ENCODE measurements at places on chromosomes 12 and 14.

DNA sequence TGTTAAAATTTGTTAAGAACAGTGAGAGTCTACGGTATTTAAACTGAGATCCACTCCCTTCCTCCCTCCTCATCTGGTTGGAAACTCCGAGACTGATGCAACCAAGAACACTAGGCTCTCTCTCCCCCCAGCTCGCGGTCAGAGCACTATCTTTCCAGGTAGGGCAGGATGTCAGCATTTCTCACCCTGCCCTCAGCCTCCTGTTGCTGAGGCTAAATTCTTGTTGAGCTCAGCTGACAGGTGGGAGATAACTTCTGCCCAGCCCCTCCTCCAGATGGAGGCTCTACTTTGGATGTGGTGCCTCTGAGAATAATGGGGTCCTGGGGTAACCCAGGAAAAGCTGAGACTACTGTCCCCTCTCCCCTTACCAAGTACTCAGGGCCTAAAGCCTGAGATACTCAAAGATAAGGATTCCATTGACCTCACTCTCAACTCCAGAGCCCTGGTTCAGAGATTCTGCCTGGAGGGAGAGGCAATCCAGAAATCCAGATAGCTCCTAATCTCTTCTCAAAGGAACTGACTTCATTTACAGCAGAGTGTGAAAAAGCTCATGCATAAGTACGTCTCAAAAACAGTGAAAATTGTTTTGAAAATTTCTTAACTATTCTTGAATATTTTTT is 110.1 kb downstream of the EML5 start:
- no peak for DNase-seq
- H3K4me3 ChIP-seq = no peak overlapping the region
- no peak overlapping the region for H3K27ac ChIP-seq

DNA sequence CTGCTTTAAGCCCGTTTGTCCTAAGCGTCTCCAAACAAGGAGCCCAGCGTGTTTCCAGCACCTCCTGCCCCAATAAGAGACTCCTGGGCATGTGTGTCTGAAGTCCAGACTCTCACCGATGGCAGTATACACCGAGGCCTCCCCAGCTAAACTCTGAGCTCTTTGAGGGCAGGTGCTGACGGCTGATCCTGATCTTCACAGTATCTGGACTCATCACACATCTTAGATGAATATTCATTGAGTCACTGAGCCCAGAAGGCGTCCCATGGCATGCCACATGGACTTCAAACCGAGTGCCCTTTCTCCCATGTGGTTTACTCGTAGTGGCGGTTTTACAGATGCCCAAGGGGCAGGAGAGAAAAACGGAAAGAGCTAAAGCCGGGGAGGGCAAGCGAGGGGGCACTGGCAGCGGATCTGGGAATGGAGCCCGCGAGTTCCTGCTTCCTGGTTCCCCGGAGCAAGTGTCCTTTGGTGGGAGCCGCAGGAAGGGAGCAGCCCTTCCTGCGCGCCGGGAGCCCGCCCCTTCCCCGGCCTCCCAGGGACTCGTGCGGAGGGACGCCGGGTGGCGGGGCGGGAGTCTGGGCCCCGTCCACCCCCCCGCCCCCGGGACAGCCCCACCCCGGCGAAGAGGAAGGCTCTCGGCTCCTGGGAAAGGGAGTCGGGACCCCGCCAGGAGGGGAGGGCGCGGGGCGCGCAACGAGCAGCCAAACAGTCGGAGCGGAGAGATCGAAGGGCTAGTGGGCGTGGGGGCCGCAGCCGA is 585 bp upstream of the TEAD4 start:
- peaks cover 18% of the 10 kb centered on the region for H3K4me1 ChIP-seq
- peaks cover 61% of the 10 kb centered on the region for H3K27me3 ChIP-seq
- H3K36me3 ChIP-seq = peaks cover 1% of the 10 kb centered on the region
- H3K4me3 ChIP-seq = peak overlapping the region; percentile 92
- DNase-seq = no peak

DNA sequence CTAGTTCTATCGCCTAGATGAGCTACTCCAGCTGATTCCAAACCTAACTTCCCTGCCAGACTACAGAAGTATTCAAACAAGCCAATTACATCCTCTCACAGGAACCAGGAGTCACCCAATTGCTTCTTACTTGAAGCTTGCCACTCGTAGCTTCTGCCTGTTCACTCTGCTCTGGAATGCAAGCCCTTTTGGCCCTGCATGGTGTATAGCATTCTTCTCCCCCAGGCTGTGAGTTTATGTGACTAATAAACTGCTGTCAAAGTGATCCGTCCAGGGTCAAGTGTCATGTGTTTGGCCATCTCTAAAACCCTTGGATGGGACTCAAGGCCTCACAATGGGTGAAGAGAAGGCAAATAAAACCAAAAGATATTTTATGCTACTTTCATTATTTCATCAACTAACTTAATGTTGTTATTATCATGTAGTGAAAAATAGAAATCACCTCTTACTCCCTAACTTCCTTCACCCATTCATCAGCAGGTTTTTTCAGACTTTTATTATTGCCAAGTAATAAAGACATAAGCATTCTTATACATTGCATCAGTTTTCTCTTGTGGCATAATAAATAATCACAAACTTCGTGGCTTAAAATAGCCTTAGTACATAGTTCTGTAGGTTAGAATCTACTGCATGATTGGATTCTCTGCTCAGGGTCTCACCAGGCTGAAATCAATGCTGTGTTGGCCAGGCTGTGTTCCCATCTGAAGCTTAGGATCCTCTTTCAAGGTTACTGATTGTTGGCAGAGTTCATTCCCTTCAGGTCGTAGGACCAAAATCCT is 1981.7 kb upstream of the FLRT2 start:
- H3K4me3 ChIP-seq = no peak overlapping the region
- H3K27me3 ChIP-seq = no peaks in the 10 kb centered on the region
- no peak overlapping the region for H3K27ac ChIP-seq
- no peaks in the 10 kb centered on the region for H3K36me3 ChIP-seq

- peak overlapping the region; percentile 89 for H3K27ac ChIP-seq
- H3K36me3 ChIP-seq = no peaks in the 10 kb centered on the region
- peaks cover 27% of the 10 kb centered on the region for H3K4me1 ChIP-seq
- H3K4me3 ChIP-seq = peak overlapping the region; percentile 63
Observed at GRCh38 chr14:97120611-97121031, 323.4 kb downstream of the VRK1 start.

DNA sequence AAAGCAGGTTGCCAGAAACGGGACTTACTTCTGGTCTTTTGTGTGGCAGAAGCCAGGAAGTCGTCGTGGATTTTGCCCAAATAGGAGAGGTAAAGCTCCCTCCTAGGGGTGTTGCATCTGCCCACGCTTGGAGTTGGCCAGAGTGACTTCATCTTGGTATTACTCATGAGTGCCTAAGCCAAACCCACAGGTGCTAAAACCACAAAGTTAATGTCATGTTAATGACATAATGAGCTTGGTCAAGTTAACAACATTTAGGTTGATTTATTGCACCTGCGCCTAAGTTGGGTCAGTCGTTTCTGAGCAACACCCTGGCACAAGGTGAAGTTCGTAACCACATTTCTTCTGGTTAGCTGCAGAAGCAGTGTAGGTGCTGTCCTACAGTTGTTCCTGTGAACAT is 225.2 kb downstream of the FUT8 start:
- H3K27me3 ChIP-seq = no peaks in the 10 kb centered on the region
- peaks cover 37% of the 10 kb centered on the region for H3K36me3 ChIP-seq
- H3K27ac ChIP-seq = peak overlapping the region; percentile 79
- H3K4me3 ChIP-seq = peak overlapping the region; percentile 34
- DNase-seq = peak; percentile 31

GRCh38 chr14:32087173-32087861 is 10.2 kb downstream of the ARHGAP5 start:
- no peak overlapping the region for H3K4me3 ChIP-seq
- DNase-seq = no peak
- H3K27me3 ChIP-seq = no peaks in the 10 kb centered on the region
- H3K27ac ChIP-seq = no peak overlapping the region
- H3K4me1 ChIP-seq = peaks cover 6% of the 10 kb centered on the region

GRCh38 chr12:1291601-1292332 is 300.7 kb downstream of the ERC1 start:
- H3K27ac ChIP-seq = no peak overlapping the region
- no peak overlapping the region for H3K4me3 ChIP-seq
- H3K36me3 ChIP-seq = peaks cover 5% of the 10 kb centered on the region
- DNase-seq = no peak
- no peaks in the 10 kb centered on the region for H3K27me3 ChIP-seq

DNA sequence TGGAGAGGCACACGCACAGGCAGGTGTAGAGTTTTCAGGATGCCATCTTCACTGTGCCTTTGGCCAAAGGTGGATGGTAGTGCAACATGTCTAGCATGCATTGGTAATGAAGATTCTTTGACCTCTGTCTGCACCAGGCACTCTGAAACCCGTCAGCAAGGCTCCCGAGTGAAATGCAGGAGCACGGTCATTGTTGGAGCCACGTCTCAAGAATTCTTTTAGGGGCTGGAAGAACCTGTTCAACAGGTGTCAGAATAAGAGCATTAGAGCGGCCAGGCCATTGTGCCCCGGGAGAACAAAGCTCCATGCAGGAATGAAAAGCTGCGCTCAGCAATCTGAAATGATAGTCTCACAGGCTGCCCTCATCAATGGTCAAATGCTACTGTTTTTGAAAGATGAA is 40.2 kb upstream of the DICER1 start:
- H3K27ac ChIP-seq = no peak overlapping the region
- H3K4me3 ChIP-seq = no peak overlapping the region
- DNase-seq = no peak
- H3K27me3 ChIP-seq = peaks cover 2% of the 10 kb centered on the region

- H3K36me3 ChIP-seq = no peaks in the 10 kb centered on the region
- peaks cover 15% of the 10 kb centered on the region for H3K4me1 ChIP-seq
- peaks cover 86% of the 10 kb centered on the region for H3K27me3 ChIP-seq
- no peak for DNase-seq
Observed at GRCh38 chr12:54025499-54026405, 2.5 kb upstream of the HOXC6 start.

DNA sequence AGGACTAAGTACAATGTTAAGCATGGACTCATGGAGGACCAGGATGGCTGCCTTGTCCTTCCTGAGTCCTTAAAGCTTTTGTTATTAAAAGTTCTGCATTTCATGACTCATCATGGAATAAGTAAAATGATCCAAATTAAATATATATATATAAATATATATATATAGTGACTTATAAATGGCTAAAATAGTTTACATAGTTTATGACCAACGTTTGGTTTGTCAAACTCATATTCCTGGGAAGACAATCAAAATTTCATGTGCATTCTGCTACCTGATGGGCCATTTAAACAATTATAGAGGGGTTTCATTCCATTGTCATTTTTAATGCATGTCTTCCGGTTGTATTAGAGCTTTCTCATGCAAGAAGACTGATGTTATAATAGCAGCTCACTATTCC is 1190.7 kb downstream of the FSCB start:
- no peak overlapping the region for H3K27ac ChIP-seq
- no peaks in the 10 kb centered on the region for H3K4me1 ChIP-seq
- no peak for DNase-seq
- no peak overlapping the region for H3K4me3 ChIP-seq
- no peaks in the 10 kb centered on the region for H3K27me3 ChIP-seq

DNA sequence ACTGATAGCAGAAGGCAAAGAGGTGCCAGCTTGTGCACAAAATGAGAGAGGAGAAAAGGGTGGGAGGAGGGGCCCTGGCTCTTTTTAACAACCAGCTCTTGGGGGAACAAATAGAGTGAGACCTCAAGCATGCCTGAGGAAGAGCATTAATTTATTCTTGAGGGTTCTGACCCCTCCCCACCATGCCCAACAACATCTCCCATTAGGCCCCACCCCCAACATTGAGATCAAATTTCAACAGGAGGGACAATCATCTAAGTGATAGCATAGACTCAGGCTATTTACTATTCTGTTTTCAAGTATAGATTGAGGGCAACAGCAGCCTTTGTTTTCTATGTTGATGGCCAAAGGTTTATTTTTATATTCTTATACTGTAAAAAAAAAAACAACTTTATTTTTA is 59.7 kb downstream of the FUT8 start:
- peaks cover 30% of the 10 kb centered on the region for H3K36me3 ChIP-seq
- no peak overlapping the region for H3K27ac ChIP-seq
- H3K4me1 ChIP-seq = peaks cover 58% of the 10 kb centered on the region
- no peaks in the 10 kb centered on the region for H3K27me3 ChIP-seq
- H3K4me3 ChIP-seq = no peak overlapping the region

DNA sequence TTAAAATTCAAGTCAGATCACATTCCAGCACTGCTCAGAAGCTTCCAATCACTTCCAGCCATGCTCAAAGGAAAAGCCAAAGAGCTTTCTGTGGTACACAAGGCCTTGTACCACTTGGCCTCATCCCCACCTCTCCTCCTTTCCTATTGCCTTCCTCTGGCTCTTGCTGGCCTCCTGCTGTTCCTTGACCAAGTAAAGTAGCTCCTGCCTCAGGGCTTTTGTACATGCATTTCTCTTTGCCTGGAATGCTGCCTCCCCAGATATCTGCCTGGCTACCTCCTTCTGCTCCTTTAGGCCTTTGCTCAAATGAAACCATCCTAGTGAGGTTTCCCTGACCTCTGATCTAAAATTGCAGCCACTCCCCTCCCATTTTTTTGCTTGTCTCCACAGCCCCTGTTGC is 51.2 kb upstream of the TCL1B start:
- no peak overlapping the region for H3K27ac ChIP-seq
- H3K36me3 ChIP-seq = no peaks in the 10 kb centered on the region
- DNase-seq = no peak
- H3K27me3 ChIP-seq = peaks cover 1% of the 10 kb centered on the region
- no peak overlapping the region for H3K4me3 ChIP-seq

GRCh38 chr14:90774316-90774715 is 41.9 kb downstream of the TTC7B start:
- no peak for DNase-seq
- no peak overlapping the region for H3K27ac ChIP-seq
- no peak overlapping the region for H3K4me3 ChIP-seq

- peaks cover 24% of the 10 kb centered on the region for H3K36me3 ChIP-seq
- no peaks in the 10 kb centered on the region for H3K27me3 ChIP-seq
- no peak for DNase-seq
Observed at GRCh38 chr14:50434528-50434927, 37.8 kb upstream of the CDKL1 start.

DNA sequence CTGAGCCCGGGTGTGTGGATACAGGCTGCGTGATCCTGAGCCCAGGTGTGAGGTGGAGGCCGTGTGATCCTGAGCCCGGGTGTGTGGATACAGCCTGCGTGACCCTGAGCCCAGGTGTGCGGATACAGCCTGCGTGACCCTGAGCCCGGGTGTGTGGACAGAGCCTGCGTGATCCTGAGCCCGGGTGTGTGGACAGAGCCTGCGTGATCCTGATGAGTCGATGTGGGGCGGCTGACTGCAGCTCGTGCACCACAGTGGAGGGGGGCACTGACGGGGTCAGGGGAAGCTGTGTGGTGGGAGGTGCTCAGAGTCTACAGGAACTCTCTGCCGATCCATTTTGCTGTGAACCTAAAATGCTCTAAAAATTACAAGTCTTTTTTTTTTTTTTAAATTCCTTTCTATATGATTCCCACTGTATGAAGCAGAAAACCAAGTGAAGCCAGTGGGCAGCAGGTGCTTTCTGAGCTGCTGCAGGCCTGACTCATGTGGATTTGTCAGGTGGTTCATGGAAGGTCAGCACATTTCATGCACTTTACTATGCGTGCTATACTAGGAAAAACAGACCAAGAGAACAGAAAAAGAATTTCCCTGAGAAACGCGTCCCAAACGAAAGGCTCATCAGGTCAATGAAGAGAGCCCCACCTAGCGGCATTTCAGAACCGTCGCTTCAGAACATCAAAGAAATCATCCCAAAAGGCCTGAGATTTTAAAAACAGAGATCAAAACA is 19.3 kb downstream of the BRF1 start:
- DNase-seq = no peak
- peaks cover 9% of the 10 kb centered on the region for H3K36me3 ChIP-seq
- H3K27ac ChIP-seq = no peak overlapping the region
- no peak overlapping the region for H3K4me3 ChIP-seq
- H3K4me1 ChIP-seq = peaks cover 31% of the 10 kb centered on the region

- peaks cover 35% of the 10 kb centered on the region for H3K4me1 ChIP-seq
- DNase-seq = no peak
- H3K4me3 ChIP-seq = peak overlapping the region; percentile 98
- peaks cover 2% of the 10 kb centered on the region for H3K36me3 ChIP-seq
- H3K27me3 ChIP-seq = peaks cover 2% of the 10 kb centered on the region
Observed at GRCh38 chr14:31419179-31419966, 977 bp downstream of the HEATR5A start.

Measured in activated T-helper 1 cell treated with anti-CD3 and anti-CD28 coated beads, Interleukin-12 subunit alpha, Interleukin-12 subunit beta, Interleukin-2, Interleukin-4 antibody, amounts not matched to agents 30 ng/mL and 10 ng/mL and 1 ng/mL, durations not matched to agents 14 hours and 24 hours and 36 hours (primary cell).